ENCODE measurements at places on chromosomes 6 and 20.

- DNase-seq = peak; percentile 75
Measured at GRCh38 chr6:89375427-89376267, 23.1 kb upstream of the UBE2J1 start.

DNA sequence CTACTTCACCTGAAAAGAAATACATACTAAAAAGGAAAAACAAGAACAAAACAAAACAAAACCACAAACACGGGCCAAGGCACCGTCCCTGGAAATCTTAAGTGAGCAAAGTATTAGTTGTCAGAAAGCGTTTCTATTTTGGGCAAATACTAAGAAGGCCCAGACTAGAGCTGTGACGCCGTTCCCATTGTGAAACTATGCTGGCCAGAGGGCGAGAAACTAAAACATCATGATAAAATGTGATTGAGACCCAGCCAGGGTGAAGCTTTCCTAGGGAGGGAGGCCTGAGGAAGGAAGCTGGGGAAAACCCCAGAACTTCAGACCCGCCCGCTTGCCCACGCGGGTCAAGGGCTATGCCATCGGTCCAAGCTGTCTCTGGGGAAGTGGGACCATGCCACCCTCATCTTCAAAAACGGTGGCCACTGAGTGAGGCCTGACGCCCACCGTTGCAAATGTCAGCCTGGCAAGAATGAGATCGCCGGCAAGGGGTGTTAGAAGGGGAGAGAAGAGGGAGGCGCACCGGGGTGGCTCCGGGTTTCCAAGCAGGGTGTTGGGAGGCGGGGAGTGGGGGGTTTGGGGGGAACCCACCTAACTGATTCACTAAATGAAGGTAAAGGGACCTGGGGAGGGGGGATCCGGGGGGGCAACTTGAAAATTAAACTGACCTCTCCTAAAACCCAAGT, 1950.9 kb upstream of the DEFB115 start:
- DNase-seq = no peak

GRCh38 chr6:71290611-71291010, 2.0 kb downstream of the OGFRL1 start:
- DNase-seq = no peak

GRCh38 chr6:37788259-37788658, 31.3 kb upstream of the ZFAND3 start:
- no peak for DNase-seq

- no peak for DNase-seq
Measured at GRCh38 chr6:167719920-167720319, 106.8 kb upstream of the AFDN start.

DNA sequence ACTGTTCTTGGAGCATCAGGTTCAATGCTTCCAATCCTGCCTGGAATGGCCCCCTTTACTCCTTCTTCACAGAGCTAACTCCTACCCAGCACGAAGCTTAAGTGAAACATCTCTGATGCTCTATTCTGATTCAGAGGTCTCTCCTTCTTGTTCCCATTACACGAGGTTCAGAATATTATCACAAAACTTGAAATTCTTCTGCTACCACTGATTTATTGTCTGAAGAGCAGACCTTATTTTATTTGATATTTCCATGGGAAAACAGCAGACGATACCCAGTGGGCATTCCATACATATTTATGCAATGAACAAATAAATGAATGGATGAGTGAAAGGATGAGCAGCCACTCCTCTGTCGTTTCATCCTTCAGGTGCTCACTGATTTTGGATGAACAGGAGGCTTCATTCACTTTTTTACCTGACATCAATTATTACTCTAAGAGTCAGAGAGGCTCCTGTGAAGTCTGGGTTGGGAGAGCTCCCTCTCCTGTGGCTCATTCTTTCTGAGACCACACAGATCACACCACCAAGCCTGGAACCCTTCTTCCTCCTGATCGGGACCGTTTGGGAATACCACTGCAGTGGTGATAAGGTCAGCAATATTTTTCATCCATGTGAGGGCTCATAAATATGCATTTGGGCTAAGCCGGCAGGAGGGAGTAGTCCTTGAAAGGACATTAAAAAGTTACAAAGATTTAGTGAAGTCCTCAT, 25.8 kb downstream of the SMLR1 start:
- no peak for DNase-seq

DNA sequence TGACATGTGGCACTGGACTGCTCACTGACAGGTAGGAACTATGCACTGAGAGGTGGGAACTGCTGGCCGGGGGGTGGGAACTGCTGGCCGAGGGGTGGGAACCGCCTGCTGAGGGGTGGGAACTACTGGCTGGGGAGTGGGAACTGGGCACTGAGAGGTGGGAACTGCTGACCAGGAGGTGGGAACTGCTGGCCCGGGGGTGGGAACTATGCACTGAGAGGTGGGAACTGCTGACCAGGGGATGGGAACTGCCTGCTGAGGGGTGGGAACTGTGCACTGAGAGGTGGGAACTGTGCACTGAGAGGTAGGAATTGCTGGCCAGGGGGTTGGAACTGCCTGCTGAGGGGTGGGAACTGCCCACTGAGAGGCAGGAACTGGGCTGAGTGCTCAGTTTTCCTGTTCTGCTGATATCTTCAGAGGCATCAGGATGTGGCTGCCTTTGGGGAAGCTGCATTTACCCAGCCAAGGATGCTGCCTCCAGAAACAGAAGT, 90.2 kb downstream of the THBS2 start:
- no peak for DNase-seq

GRCh38 chr6:70956191-70956450, 739 bp downstream of the B3GAT2 start:
- DNase-seq = no peak

GRCh38 chr6:134379076-134379475, 61.2 kb upstream of the SGK1 start:
- peak; percentile 60 for DNase-seq

DNA sequence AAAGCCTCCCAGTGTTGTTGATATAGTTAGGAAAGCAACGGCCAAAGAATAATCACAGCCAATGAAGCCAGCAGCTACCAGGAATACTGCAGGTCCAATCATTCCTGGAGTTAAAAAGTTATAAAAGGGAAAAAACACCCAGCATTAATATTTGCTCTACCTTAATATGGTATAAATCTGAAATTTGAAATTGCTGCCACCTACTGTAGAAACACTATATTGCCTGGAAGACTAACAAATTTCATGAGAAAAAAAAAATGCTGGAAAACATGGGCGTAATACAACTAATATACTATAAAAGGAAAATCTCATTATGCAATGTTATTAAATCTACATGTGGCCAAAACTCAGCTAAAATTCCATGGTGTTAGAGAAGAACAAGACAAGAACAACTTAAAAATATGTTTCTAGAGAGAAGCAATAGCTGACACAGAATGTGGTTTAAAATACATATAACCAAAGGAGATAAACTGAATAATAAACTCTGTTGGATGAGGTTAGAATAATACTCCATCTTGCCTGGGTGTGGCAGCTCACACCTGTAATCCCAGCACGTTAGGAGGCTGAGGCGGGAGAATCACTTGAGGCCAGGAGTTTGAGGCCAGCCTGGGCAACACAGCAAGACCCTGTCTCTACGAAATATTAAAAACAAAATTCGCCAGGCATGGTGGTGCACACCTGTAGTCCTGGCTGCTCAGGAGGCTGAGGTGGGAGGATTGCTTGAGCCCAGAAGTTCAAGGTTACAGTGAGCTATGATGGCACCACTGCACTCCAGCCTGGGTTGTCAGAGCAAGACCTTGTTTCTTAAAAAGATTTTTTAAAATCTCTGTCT, 43.1 kb downstream of the SLC17A5 start:
- peak; percentile 36 for DNase-seq

DNA sequence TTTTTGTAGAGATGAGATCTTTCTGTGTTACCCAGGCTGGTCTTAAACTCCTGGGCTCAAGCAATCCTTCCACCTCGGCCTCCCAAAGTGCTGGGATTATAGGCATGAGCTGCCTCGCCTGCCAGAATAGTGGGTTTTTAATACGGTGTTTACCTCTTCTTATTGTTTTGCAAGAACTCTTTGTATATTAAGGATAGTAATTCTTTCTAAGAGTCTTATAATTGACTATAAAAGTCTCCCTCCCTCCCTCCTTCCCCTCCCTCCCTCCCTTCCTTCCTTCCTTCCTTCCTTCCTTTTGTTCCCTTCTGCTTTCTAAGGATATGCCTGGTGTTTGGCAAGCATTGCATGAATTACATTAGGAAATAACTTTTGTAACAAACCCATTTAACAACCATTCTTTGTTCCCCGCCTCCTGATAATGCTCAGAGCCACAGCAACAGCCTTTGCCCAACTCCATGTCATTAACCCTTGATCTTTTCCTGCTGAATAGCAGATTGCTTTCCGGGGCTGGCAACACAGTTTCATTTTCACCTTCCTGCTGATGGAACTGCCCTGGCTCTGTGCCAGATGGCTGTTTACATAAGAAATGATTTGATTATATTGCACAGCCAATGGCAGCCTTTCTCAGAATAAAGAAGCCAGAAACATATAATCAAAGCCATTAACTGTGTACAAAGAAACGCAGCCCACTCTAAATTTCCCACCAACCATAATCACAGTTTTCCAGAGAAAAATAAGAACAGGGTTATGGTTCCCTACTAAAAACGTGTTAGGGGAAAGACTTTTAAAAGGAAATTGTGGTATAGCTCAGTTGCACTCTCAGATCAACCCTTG, 143.7 kb upstream of the PTPN1 start:
- peak; percentile 32 for DNase-seq

GRCh38 chr20:16641511-16642023, 68.3 kb upstream of the KIF16B start:
- DNase-seq = no peak

DNA sequence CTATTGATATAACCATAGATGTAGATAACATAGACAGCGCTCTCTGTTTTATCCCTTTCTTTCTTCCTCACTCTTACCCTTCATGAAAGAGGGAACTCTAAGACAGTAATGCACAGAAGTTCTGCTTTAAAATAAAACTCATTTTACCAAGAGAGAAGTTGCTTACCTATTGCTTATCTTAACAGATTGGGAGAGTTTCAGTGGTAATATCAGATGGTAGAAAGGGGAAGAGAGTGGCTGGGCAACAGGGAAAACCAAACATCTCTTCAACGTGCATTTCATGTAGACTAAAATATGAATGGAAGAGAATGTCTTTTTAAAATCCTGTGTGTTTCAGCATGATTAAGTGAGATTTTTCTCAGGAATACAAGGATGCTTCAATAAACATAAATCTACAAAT, 45.3 kb upstream of the SIRPG start:
- no peak for DNase-seq

GRCh38 chr6:132471787-132472186, 41.1 kb downstream of the STX7 start:
- no peak for DNase-seq

- peak; percentile 38 for DNase-seq
Measured at GRCh38 chr6:100099189-100100074, 105.4 kb upstream of the MCHR2 start.

DNA sequence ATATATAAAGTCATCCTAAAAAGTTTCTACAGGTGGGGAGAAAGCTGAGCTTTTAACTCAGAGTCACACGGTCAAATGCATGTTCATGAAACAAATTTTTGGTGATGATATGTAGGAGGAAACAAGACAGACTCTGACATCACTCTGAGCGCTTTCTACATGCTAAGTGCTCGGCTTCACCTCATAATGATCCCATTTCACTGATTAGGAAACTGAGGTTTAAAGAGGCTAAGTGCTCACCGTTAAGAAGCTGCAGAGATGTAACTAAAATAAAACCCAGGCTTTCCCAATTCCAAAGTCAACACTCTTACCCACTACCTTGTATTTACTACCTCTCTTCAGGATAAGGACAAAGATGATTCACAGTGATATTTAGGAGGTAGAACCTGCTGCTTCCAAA, 4.7 kb downstream of the RMND1 start:
- DNase-seq = no peak

- DNase-seq = peak; percentile 14
Measured at GRCh38 chr6:39451831-39452230, 129.3 kb upstream of the KCNK16 start.

- DNase-seq = no peak
Measured at GRCh38 chr6:109342506-109342905, 39.8 kb downstream of the CD164 start.

DNA sequence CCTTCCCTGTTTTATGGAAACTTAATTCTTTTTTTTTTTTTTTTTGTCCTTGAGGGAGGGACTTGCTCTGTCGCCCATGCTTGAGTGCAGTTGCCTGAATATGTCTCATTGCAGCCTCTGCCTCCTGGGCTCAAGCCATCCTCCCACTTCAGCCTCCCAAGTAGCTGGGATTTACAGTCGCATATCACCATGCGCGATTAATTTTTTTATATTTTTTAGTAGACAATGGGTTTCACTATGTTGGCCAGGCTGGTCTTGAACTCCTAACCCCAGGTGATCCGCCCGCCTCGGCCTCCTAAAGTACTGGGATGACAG, 654 bp downstream of the TMEM14C start:
- no peak for DNase-seq

GRCh38 chr6:92684386-92684785, 735.0 kb downstream of the EPHA7 start:
- no peak for DNase-seq

DNA sequence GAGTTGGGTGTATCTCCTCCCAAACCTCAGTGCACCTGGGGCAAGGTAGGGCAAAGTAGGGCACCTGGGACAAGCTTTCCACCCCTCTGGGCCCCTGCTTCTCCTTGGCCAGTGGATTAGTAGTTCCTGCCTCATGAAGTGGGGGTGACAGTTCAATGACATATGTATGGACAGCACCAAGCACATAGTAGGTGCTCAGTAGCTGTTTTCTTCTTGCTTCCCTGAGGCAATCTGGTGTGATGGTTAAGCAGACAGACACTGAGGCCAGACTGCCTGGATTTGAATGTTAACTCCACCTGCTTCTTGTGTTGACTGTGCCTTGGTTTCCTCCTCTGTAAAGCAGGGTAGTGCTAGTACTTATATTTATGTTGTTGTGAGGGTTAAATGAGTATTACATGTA, 25.8 kb downstream of the EPB41L1 start:
- DNase-seq = no peak

- DNase-seq = no peak
Measured at GRCh38 chr6:50591135-50591534, 122.2 kb upstream of the TFAP2D start.

- DNase-seq = no peak
Measured at GRCh38 chr6:16354692-16355091, 116.3 kb downstream of the GMPR start.

DNA sequence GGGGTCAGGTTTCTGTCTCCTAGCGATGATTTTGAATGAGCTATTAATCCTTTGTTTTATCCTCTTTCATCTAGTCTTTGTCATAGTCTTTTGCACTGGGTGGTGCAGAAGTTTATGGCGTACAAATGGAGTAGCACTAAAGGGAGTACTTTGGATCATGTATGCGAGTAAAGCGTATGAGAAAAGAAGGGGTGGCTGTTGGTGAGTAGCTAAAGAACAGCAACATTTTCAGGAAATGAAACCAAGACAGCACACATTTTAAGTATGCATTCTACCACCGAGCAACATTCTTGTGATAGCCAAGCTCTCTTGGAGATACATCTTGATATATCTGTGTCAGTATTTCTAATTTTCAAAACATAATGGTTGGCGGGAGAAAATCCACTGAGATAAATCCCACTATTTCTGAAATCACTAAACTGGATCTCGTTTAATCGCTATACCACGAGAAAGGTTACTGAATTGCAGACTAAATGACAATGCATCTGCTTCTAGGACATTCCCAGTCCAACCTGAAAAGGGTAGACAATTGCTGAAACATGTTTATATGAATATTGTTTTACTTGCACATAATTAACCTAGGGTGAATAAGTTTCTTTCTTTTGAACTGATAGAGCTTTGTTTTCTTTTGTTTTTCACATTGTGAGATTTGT, 196.1 kb downstream of the TRIM27 start:
- DNase-seq = no peak
